ENCODE measurements at places on chromosomes 11 and 22. TPM values are rescaled to one million over a fixed set of nuclear protein-coding genes. Genes with fewer than 3 reads are reported as not detected.

GRCh38 chr11:96614846-96615245 is 225.0 kb downstream of the JRKL start:
- no peak for DNase-seq

DNA sequence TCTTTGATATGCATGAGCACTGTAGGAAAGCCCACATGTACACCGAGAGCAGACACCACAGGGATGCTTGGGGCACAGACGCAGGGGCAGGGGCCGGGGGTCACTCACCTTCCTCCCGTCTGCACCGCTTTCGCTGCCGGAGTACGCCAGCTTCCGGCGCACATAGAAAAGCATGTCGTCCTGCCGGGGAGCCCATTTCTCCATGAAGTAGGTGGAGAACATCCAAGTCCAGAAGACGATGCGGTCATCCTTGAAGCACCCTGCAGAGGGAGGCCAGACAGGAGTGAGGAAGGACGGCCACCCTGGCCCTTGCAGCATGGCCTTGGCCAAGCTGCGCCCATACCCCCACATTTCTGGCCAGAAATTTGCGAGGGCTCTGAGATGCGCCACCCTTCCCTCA is 28.8 kb downstream of the KIAA0930 start:
- peak; percentile 63 for DNase-seq

FAR1 gene
- total RNA-seq = 124 TPM

INS gene
- total RNA-seq = not detected

HORMAD2 gene
- not detected for total RNA-seq

DNA sequence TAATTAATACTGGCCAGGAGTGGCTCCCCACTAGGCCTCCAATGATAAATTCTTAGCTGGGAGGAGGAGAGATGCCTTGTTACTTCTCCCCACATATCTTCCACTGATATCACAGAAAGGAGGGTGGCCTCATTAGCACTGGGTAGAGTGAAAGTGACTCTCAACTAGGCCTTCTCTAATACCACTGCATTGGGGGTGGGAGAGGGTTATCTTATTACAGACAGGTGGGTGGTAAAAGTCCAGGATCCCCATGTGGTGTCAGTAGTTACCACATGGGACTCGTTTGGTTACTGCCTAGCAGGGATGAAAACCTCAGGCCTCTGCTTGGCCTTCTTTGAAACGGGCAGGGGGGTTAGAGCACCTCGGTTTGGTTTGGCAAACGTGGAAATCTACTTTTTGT is 167.3 kb downstream of the UVRAG start:
- no peak for DNase-seq

DNA sequence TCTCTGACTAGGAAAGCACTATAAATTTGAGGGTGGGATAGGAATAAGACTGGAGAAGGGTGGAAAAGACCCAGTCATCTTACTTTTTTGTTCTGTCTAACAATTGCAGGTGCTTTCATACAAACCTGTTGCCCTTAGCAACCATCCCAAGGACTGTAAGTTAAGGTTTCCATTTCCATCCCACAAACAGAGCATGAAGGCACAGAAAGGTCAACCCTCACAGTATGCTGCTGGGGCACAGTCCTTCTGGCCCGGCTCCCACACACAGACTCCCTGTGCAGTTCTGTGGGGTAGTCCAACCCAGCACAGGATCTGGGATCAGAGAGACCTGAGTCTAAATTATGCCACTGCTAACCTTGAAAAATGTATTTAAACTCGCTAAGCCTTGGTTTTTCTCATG is 38.4 kb upstream of the ETS1 start:
- DNase-seq = no peak

GRCh38 chr11:44607319-44607962 is 42.0 kb downstream of the CD82 start:
- no peak for DNase-seq

DNA sequence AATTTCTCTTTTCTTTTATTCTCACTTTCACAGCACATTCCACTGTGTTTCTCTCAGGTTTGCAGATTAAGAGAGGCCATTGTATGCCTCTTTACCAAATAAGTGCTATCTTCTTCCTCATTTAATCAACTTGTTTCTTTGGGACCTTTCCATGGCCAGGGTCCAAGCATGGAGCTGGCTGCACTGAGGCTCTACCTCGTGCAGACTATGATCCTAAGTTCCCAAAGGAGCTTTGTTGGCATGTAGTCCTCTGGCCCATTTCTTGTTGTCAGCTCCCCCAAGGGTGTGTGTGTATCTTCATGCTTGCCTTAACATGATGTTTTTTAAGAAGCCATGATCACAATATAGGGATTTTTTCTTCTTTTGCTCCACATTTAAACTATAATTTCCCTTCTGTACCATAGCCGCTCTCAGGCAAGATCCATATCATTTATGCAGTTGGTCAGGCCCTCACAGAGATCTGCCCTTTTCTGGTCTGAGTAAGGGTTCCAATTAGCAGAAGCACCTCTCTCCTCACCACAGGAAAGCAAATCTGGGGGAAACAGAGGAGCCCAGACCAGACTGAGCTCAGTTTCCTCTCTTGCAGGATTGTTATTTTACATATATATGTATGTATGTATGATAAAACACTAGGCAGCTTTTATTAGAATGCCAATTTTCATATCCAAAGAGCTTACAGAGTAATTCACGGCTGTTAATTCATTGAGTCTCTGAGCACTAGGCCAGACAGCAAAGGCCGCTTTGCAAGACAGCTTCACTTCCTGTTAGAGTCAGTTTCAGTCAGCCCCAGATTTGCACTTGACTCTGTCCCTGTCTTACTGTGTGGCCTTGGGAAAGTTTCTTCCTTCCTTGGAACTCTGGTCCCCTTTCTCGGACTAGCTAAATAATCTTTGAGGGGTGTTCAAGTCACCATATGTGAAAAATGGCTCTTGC is 34.3 kb downstream of the CYB5R2 start:
- DNase-seq = peak; percentile 82

Measured in fibroblast of the aortic adventitia (primary cell).